ENCODE measurements at places on chromosomes 2 and 18.

DNA sequence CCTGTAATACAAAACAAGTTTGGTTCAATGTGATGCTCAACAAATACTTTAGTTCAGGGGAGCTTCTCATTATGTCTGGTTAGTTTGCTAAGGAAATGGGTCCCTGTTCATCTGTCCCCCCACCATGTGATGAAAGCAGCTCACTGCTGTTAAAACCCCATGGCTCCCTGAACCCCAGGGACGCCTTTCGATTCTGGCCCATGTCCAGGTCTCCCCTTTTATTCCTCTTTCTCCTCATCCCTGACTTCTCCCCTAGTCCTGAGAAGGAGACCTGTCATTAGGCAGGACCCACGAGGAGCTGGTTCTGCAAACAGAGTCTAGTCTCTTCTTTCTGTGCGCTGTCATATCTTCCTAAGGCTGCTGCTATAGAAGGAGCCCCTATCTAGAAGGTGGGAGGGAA lies 213.3 kb upstream of the OSR1 start:
- no peak for DNase-seq

GRCh38 chr2:177597759-177598158 lies 205.2 kb downstream of the AGPS start:
- no peak for DNase-seq

GRCh38 chr2:25821225-25822056 lies 56.8 kb downstream of the ASXL2 start:
- peak; percentile 30 for DNase-seq

DNA sequence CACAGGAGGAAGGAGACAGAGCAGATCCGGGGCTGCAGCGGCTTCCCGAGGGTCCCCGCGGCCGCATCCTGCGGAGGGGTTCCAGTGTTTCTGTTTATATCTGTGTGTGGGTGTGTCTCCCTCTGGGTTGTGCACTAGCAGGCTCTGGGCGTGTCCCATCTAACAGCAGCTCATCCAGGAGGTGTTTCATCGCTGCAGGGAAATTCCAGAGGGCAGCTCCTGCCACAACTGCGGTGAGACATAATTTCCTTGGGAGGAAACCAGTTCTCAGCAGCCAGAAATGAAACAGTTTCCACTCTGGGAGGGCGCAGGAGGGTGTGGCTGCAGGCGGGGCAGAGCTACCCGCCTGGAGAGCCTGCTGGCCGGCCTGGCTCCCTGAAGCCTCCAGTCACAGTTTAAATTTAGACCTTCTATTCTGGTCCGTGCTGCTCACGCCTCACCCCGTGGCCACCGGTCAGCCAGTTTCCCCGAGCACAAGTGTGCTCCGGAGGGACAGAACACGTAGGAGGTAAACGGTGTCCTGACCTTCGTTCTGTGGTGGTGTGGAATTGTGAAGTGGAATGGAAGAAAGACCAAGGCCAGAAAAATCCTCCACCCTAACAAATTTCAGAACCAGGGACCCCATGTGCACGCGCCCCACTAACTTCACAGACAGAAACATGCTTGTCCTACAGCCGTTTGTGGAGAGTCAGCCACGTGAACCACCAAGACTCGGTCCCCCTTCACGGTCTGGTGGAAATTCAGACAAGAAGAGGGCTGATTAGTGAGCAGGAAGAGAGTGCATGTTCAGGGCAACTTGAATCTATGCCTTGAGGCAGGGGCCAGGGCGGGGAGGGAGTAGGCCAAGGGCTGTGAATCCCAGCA lies 50.2 kb downstream of the TEX44 start:
- peak; percentile 88 for DNase-seq

- DNase-seq, result no peak
Observed at GRCh38 chr2:70300771-70301343, 1.0 kb downstream of the FAM136A start.

- DNase-seq, result peak; percentile 58
Observed at GRCh38 chr18:10851824-10852319, 297.5 kb downstream of the PIEZO2 start.

- DNase-seq, result peak; percentile 48
Observed at GRCh38 chr2:137192366-137193310, 427.3 kb downstream of the THSD7B start.

DNA sequence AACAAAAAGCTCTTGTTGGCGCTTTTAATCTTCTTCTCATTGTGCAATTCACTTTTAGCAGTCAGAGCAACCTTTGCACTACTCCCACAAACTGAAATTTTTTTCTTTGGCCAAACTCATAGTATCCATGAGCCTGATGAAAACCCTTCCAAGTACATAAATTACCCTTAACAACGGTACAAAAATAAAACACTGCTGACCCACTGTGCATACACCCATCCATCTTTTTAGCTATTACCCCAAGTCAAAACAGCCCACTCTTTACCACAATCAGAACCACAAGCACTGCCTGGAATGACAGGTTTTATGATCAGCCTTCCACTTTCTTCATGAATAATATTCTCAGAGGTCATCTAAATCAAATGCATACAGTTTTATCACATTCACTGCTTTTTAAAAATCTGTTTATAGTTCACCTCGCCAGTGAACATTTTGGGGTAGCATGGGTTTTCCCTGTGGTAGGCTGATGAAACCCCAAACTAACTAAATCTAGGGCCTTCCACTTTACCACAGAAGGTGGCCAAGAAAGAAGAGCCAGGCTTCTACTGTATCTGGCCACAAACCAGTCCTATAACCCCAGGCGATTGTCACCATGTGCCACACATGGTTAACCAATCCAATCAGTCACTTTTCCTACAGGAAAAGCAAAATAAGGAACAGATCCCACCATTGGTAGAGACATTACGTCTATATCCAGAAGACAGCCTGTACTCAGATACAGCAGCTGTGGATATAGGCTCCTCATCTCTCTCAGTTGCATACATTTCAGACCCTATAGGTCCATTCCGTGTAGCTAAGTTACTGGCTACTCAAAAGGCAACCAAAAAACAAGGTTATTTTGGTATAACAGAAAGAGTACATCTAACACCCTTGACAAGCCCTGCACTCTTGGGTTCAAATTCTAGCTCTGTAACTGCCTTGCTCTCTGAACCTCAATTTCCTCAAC lies 171.3 kb downstream of the THADA start:
- DNase-seq, result peak; percentile 58

DNA sequence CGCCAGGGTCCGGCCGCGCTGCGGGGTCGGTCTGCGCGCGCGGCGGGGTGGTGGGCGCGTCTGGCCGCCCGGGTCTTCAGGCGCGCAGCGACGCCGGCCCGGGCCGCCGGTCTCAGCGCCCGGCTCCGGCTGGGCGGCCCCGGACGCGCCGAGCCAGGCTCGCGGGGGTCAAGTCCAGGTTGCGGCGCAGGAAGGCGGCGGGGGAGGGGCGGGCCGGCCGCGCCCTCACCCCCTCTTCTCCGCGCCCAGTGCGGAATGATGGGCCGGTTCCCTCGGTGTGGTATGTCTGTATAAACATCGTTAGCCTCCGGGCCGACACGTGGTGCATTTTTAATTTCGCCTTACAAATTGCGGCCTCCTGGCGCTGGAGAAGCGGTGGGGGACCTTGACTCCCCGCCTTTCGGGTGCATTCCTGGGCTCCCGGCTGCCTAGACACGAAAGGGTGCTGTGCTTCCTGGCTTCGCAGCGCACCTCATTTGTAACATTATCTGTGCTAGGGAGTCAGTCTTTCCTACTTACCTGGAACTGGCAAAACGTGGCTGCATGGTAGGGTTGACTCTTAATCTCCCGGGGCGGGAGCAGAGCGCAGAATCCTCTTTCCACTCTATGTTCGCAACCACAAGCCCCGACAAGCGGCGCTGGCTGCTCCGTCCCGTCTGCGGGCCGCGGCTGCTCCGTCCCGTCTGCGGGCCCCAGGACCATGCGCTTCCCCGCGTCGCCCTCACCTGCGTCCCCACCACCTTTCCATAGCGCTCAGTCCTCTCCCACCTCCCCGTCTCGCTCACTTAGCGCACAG lies 69.0 kb downstream of the CTAGE1 start:
- DNase-seq, result peak; percentile 80

DNA sequence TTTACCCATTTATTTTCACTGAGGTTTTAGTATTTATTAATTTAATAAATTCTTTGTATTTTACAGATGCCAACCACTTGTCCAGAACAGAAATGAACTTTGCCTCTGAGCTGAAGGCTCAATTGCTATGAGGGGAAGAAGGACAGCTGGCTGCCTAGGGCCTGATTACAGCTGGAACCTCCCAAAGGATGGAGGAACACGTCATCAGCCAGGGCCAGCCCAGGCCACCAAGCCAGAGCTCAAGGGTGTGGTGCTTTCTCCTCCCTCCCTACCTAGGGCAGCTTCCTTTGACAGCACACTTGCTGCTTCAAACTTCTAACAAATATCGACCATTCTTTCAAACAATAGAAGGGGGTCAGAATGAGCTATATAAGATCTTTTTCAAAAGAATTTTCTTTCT lies 19.7 kb upstream of the RIOK3 start:
- no peak for DNase-seq

- DNase-seq, result no peak
Observed at GRCh38 chr18:63917817-63918216, 10.1 kb downstream of the SERPINB10 start.
